ENCODE measurements at places on chromosomes 12 and 14. TPM values are rescaled to one million over a fixed set of nuclear protein-coding genes. Genes with fewer than 3 reads are reported as not detected.

ANKRD33 gene
- not detected for total RNA-seq

AICDA gene
- total RNA-seq, result 0.20 TPM

KRT77 gene
- total RNA-seq, result 110 TPM

CLEC4A gene
- 4.7 TPM for total RNA-seq

GUCY2C gene
- 0.10 TPM for total RNA-seq

FAM181A gene
- total RNA-seq, result not detected

KIF5A gene
- 0.39 TPM for total RNA-seq

AHNAK2 gene
- 52.0 TPM for total RNA-seq

IGF1 gene
- 14.0 TPM for total RNA-seq

PAX9 gene
- 2.8 TPM for total RNA-seq

OSGEP gene
- 33.6 TPM for total RNA-seq

TBX3 gene
- 14.7 TPM for total RNA-seq
